ENCODE measurements at places on chromosomes 6 and 20.

DNA sequence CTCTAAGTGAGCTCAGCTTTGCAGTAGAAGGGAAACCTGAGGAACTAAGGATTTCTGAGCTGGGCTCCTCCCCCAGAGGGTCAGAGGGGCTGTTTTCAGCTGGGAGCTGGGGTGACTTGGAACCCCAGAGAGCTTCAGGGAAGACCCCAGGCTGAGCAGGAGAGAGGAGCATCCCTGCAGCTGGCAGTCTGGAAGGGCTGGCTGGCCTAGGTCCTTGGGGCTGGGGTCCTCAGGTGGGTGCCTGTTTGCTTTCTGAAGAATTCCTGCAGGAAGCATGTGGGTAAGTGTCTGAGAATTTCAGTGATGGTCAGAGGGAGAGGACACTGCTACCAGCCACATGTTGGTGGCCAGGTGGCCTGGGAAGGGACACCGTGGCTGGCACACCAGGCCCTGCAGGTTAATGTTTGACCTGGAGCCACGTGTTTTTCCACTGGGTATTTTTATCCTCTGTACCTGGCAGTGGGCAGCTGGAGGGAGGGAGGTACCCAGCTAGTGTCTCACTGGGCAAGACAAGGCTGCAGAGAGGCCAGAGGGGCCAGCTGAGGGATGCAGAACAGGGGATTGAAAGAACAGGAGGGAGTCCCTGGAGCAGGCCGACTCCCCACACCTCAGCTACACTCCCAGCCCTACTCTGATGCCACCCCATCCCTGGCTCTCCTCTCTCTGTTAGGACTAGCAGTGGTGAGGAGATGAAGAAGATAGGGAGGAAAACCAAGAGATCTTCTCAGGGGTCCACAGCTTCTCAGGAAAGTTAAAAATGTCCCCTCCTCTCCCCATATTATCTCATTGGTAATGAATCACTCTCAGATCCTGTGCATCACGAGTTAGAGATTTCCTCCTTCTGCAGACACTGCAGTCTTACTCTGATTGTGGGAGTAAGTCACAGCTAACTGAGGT lies 143.6 kb downstream of the VEGFA start:
- DNase-seq: no peak

DNA sequence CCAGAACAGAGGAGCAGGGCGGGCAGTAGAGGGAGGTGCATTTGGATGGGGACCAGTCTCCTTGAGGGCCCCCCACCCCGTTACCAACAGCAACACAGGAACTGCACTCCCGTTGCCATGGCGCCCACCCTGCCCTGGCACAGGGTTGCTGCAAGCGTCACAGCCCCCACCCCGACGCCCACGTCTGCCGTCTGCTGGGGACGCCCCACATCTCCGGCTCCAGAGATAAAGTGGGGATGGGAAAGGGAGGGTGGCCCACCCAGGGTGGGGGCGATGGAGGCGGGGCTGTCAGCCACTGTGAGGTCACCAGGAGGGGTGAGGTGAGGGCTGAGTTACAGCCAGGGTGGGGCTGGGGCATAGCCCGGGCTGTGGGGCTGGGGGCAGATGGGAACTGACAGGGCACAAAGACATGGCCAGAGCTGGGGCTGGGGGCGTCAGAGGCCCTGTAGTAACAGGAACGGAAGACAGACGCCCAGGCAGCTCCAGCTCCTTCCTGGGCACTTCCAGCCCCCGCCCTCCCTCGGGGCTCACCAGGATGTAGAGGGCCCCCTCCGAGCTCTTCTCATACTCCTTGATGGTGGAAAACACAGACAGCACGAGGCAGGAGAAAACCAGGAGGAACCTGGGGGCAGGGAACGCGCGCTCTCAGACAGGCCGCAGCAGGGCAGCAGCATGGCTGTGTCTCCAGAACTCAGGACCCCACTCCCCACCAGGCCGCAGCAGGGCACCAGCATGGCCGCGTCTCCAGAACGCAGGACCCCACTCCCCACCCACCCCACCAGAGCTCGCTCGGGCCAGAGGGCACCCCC lies 26.0 kb downstream of the KCNQ2 start:
- DNase-seq: no peak

GRCh38 chr6:148239801-148240460 lies 102.7 kb upstream of the SASH1 start:
- no peak for DNase-seq

DNA sequence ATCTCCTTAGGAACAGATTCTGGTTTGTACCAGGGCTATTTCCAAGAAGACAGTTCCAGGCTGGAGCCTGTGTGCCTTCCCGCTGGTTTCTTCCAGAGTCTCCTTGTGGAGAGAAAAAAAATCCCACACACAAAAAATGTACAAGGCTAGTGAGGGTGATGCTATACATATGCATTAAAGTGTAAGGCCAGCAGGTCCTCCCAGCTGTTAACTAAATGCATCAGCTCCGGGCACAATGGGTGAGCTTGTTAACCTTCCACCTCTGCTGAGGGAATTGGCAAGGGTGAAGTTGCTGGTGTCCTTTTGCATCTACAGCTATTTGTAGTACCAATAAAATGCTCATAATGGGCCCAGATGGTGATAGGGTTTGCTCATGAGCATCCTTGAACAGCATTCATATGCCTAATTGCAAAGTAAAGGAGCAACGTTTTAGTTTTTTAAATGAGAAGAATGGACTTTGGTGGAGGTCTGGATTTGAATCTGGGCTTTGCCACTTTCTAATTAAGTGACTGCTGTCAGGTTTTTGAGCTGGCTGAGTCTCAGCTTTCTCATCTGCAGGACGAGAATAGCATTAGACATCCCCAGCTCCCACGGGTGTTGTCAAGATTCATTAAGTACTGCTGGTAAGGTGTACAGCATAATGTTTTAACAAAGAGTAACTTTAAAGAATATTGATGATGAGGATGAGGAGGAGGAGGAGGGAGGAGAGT lies 361.8 kb downstream of the QKI start:
- no peak for DNase-seq

- DNase-seq: no peak
Observed at GRCh38 chr20:19688031-19688806, 69.8 kb upstream of the RIN2 start.

DNA sequence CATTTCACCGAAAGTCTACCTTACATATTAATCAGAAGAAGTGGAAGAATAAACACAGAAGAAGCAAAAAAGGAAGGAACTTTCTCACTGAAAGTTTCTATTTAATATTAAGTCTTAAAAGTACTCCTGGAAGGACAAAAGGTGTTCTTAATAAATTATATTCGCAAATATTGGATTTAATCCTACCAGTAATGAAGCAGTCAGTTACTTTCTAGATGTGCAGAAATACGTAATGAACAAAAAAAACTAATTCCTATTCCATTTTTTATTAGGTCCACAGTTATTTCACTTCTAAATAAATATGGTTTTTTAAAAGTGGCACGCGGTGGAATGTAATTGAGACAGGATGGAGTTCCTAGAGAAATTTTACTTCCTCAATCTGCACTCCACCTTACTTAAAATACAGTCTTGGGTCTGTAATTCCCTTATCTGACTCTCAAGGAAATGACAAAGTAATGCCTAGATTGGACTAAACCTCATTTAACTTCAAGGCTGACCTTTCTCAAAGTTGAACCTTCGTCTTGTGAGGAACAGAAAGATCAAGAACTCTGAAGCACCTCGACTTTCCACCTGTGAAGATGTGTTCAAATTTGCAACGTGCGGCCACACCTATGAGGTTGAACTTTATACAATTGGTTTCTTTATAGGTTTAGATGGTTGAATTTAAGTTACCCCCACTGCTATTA lies 1.1 kb upstream of the TRAM2 start:
- no peak for DNase-seq

- DNase-seq: no peak
Observed at GRCh38 chr6:166625356-166625755, 1.7 kb downstream of the RPS6KA2 start.

DNA sequence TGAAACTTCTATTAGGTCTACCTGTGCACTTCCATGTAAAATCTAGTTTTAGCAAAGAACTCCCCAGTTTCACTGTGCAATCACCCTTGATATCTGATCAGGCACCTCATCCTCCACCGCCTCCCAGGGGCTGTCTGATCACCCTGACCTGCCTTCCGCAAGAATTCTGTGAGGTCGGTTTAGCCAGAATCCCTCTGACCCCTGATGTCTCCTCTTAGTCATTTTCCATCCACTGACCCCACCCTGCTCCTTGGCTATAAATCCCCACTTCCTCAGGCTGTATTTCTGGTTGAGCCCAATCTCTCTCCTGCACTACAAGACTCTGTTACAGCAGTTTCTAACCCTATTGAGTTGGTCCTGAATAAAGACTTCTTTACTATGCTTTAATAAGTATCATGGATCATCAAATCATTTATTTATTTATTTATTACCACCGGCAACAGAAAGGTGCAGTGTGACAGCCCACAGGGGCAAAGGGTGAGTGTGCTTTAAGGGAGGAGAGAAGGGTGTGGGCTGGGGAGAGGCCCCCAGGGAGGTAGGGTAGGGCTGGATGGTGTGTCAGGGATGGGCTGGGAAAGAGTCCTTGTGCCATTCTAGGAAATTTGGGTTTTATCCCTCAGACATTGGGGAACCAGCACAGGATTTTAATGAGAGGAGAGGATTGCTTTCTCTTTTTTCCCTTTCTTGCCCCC lies 11.2 kb upstream of the SERPINB6 start:
- no peak for DNase-seq

- no peak for DNase-seq
Observed at GRCh38 chr20:35320396-35321126, 28.3 kb upstream of the FAM83C start.

DNA sequence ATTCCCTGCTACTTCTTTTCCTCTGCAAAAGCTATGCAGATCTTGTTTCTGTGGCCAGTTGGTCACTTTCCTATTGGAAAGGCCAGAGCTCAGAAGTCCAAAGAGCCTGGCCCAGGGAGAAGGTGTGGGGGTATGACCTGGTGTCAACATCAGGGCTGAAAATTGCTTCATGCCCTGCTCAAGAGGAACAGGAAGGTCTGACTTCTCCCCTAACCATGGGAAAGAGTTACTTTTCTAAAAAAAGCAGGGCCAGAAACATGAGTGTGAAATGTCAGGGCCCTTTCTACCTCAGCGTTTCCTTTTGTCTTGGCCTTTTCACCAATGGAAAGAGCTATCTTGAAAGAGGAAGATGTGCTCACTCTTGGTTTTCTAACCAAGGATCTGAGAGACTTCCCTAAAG lies 117.4 kb downstream of the MAFB start:
- no peak for DNase-seq

DNA sequence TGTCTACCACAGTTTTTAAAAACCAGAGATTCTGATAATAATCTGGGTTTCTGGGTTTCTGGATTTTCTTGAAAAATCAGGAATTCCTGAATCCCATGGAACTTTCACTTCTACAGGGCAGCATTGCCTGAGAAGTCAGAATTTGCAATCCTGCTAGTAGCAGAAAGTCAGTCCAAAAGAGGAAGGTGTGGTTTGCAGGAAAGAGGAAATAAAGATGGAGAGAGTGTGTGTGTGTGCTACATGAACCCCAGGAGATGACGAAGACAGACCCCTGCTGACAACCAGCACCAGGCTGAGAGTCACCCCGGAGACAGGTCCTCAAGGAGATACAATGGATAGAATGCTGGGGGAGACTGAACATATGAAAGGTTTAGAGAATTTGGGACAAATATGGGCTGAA lies 44.9 kb downstream of the PRND start:
- no peak for DNase-seq

- no peak for DNase-seq
Observed at GRCh38 chr6:8859501-8859900, 424.2 kb upstream of the SLC35B3 start.

- DNase-seq: no peak
Observed at GRCh38 chr20:1660246-1660645, 2.7 kb upstream of the SIRPG start.

DNA sequence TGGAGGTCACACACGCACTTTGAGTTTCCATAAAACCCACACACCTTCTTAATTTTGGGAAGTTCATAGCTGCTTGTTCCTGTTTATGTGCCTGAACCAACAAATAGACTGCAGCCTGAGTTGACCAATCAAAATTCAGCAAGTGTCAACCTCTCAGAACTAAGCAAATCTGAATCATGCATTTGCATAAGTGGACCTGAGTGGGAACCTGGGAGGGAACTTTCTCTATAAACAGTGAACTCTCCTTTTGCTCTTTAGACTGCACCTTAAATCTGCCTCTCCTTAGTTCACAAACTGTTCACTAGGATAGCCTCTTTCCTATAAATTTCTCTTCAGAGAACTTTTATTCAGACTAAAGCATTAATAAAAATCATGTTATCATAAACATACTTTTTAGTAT lies 37.9 kb downstream of the SLC17A1 start:
- DNase-seq: no peak

GRCh38 chr6:56513631-56514030 lies 129.1 kb downstream of the DST start:
- no peak for DNase-seq

DNA sequence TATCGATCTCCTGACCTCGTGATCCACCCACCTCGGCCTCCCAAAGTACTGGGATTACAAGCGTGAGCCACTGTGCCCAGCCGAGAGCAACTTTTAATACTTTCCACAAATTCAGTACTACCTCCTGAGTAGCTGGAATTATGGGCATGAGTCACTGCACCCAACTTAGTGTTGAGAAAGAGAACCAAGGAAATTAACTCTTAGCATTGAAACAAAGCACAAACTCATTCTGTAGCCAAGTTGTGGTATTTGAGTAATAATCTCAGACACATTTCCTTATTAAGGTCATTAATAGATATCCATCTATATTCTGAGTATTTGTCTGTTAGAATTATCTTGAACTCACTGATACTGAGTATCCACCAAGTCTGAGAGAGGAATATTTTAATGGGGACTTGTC lies 14.3 kb upstream of the ELOVL2 start:
- DNase-seq: no peak

DNA sequence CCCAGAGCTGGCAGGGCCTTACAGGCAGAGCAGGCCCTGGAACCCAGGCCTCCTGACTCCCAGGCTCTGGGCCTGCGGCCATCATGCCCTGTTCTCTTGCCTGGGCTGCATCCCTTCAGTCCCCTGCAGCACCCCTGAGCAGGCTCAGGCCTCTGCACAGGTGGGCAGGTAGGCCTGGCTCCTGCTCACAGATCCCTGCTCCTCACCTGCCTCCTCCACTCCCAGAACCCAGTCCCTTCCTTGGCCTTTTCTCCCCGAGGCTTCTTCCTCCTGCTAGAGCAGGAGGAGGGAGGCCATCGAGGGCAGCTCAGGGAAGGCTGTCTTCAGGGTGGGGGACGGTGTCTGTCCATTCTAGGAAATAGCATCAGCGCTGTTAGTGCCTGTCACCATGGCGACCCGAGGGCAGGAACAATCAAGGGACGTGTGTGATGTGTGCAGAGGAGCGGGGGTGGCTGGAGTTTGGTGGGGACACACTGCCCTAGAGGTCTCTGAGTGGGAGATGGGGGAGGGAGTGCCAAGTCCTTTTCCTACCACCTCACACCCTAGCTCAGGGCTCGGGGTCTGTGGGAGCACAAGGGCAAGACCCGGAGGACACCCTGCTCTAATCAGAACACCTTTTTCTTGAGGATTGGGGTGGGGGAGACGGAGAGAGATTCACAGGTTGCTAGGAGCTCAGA lies 26.6 kb downstream of the GLP1R start:
- no peak for DNase-seq

- DNase-seq: no peak
Observed at GRCh38 chr6:16375843-16376242, 137.5 kb downstream of the GMPR start.

- DNase-seq: no peak
Observed at GRCh38 chr6:24644377-24644776, 1.6 kb downstream of the KIAA0319 start.
